ENCODE measurements at places on chromosomes 7 and 10. TPM values are rescaled to one million over a fixed set of nuclear protein-coding genes. Genes with fewer than 3 reads are reported as not detected.

PAPOLB gene
- 0.05 TPM for polyA plus RNA-seq

SFTPA1 gene
- polyA plus RNA-seq = not detected

C10orf143 gene
- polyA plus RNA-seq = 2.7 TPM

GJD4 gene
- polyA plus RNA-seq = 4.2 TPM

EIF5AL1 gene
- 0.49 TPM for polyA plus RNA-seq

LEP gene
- polyA plus RNA-seq = not detected

DNA sequence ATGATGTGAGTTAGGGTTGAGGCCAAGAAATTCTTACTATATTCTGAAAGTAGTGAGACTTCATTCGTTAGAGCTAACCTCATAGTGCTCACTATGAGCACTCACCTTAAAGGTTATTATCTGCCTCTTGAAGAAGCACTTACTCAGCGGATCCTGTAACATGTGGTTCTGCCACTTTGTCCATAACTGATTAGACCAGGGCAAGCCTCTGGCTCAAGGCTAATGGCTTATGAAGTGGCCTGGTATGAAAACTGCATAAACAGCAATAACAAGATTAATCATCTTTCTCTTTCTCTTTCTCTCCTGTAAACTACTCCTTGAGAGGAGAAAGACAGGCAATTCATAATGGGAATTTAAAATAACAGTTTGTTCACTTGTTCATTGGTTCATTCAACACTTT lies 82.8 kb downstream of the MAPK8 start:
- DNase-seq = no peak

- no peak for DNase-seq
Measured at GRCh38 chr7:42506097-42506496, 269.1 kb upstream of the GLI3 start.

DNA sequence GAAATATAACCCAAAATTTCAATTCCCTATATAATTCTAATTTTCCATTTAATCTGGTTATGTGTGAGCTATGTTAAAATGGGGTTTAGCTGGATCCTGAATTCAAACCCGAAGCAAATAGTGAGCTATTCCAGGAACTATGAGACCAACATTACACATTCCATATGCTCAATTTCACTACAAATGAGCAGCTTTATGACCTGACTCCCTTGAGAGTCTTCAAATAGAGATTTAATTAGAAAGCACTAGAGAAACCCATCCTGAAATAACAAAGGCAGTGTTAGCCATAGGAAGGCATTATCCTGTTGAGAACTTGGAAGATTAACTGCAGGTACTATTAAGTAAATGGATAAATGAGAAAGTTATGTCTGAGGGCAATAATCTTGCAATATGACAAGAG lies 890.0 kb downstream of the GRM8 start:
- no peak for DNase-seq

DNA sequence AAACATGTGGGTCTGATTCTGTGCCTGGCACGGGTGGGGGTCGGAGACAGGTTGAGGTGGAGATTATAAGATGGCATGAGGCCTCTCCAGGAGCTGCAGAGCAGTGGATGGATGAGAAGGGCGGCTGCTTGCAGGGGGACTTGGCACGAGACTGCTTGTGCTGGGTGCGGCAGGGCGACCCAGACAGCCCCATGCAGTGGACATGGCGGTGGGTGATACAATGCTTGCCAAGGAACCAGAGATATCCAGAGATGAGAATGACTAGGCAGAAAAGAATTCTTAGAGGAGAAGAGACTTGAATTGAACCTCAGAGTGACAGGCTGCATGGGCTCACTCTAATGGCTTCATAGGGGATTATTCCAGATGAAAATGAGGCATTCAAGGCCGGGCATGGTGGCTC lies 145.4 kb downstream of the NEURL1 start:
- no peak for DNase-seq

DNA sequence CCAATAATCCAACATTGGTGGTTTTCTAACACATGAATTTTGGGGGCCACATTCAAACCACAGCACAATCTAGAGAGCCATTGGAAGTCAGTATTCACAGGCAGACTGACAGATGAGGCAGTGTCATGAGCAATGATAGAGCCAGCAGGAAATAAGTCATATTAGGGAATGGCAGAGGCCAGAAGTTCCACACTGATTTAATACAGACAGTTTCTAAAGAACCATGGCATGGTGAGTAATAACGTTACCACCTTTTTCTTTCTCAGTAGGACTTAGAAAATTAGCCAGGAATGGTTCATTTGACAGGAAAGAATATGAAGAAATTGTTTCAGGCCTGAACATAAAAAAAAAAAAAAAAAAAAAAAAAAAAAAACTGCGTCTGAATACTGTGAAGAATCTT lies 210.3 kb downstream of the GPAM start:
- DNase-seq = no peak

GRCh38 chr10:71835671-71836595 lies 15.1 kb downstream of the PSAP start:
- DNase-seq = no peak

GRCh38 chr7:98619450-98620321 lies 2.6 kb downstream of the NPTX2 start:
- no peak for DNase-seq

- DNase-seq = no peak
Measured at GRCh38 chr7:48261696-48262095, 90.4 kb downstream of the ABCA13 start.

- no peak for DNase-seq
Measured at GRCh38 chr7:148483515-148484308, 106.9 kb upstream of the C7orf33 start.

- DNase-seq = no peak
Measured at GRCh38 chr10:132419538-132420468, 22.8 kb downstream of the PWWP2B start.

- no peak for DNase-seq
Measured at GRCh38 chr7:75624134-75624832, 114.5 kb downstream of the HIP1 start.

GRCh38 chr7:56079450-56080185 lies 13.1 kb downstream of the PHKG1 start:
- DNase-seq = no peak

- DNase-seq = no peak
Measured at GRCh38 chr10:932589-932988, 1.1 kb upstream of the LARP4B start.

Data from forelimb muscle (tissue), 1 donor.